ENCODE measurements at places on chromosomes 2 and 18. TPM values are rescaled to one million over a fixed set of nuclear protein-coding genes. Genes with fewer than 3 reads are reported as not detected.

ARHGAP15 gene
- 4.2 TPM for total RNA-seq

DNA sequence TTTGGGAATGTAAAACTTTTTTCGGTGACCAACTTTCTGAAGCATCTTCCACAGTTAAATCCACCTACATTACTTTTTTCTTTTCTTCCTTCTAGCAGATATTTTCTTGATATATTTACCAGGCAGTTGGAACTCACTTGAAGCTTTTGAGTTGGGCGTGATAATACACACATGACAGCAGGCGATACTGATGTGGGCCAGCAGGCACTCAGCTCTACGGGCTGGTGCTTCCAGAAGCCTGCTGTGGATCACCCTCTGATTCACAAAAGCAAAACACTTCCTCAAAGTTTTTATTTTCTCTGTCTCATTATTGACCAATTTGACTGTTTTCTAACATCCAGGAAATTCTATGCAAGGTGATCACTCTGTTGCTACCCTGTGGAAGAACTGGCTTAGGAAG, 22.9 kb downstream of the GRHL1 start:
- no peak for DNase-seq

GRCh38 chr2:124626993-124627392, 601.9 kb downstream of the CNTNAP5 start:
- no peak for DNase-seq

GRCh38 chr2:96739076-96739632, 710 bp downstream of the LMAN2L start:
- no peak for DNase-seq

DNA sequence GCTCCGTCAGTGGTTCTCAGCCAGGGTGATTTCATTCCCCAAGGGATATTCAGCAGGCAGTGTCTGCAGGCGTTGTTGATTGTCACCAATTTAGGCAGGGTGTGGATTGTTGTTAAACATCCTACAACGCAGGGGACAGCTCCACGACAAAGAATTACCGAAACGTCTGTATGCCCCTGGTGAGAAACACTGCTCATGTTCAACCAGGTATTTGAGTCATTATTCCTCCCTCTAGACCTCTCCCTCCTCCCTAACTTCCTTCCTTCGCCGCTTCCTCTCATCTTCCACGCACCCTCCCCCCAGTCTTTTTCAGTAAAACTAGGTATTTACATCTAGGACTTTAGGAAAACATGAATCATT, 50.8 kb downstream of the NCK2 start:
- DNase-seq: no peak

GRCh38 chr18:34514238-34514637, 195.9 kb upstream of the DTNA start:
- no peak for DNase-seq

GRCh38 chr2:17303054-17303453, 215.2 kb downstream of the RAD51AP2 start:
- DNase-seq: no peak

DNA sequence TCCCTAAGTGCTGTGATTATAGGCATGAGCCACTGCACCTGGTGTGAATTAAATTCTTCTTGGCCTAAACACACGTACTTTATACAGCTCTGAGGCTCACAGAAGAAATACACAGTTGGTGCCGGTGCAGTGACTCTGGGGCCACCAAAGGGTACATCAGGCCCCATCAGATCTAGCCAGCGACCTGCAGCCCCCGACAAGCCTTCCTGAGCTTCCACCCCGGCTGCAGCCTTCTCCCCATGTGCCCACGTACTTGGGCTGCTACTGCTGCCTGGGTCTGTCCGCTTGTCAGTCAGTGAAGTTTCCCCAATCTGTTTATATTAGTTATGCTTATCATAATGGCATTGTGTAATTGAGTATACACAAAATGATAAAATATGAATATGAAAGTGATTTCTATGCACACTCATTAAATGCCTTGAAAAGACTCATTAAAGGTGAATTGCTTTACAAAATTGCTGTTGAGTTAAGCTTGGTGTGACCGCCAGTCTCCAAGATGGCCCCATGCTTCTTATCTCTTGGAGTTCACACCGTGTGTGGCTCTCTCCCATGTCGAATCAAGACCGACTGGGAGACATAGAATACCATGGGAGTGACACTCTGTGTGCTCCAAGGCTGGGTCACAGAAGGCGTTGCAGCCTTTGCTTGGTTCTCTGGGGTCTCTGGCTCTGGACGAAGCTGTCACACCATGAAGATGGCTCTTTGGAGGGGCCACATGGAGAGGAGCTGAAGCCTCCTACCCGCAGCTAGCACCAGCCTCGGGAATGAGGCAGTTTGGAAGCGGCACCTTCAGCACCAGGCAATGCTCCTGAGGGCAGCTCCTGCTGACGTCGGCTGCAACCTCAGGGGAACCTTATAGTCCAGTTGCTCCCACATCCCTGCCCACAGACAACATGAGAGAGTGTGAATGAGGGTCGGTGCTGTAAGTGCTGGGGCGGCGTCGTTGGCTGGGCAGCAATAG, 29.2 kb upstream of the HPCAL1 start:
- no peak for DNase-seq

Data from Right ventricle myocardium inferior (tissue), 1 donor.